ENCODE measurements at places on chromosomes 6 and 20.

DNA sequence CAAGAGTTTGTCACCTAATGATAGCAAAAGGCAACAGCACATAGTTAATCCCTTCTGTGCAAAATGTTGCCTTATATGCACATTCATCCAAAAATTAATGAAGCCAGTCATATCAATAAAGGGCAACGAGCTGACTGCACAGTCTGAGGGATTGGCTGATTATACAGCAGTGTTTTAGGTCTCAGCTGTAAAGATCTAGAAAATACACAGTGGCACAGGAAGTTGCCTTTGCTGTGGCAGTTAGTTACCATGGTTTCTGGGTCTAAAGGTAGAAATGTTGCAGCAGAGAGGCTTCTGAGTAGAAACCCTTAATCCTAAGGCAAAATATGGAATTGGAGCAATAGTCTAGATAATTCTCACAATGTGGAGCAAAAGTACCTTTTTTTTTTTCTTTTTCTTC is 89.7 kb downstream of the SMPDL3A start:
- no peak for DNase-seq

DNA sequence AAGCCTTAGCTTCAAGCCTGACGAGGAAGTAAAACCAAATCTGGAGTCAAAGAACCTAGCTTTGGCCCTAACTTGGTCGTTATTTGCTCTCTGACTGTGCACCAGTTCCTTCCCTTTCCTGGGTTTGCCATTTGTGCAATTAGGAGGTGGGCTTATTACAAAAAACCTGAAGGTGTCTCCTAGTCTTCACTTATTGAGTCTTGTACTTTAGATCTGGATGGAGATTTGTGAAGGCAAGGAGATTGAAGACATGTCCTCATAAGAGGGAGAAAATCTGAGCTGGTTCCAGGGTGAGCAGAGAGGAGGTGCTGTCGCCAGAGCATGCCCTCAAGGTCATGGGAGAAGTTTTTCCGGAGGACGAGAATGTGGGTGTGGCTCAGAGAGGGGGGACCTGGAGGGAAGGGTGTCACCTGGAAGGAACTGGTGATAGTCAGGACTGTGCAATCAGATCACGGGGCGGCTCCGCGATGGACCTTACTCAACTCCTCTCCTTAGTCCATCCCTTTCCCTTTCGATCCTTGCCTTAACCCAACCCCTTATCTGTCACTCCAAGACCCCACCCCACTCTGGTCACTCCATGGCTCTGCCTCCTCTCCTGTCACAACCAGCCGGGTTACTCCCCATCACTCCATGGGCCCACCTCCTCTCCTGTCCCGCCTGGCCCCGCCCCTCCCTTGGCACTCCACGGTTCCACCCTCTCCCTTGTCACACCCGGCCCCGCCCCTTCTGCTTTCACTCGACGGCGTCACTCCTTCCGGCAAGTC is 588 bp upstream of the ACSS2 start:
- DNase-seq = no peak

DNA sequence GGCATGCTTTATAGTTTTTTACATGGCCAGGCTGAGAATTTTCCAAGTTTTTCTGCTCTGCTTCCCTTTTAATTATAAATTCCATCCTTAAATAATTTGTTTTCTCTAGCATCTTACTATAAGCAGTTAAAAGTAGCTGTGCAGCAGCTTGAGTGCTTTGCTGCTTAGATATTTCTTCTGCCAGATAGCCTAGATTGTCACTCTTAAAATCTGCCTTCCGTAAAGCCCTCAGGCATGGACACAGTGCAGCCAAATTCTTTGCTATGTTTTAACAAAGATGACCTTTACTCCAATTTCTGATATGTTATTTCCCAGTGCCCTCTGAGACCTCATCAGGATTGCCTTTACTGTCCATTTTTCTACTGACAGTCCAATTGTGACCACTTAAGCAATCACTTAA is 92.6 kb upstream of the SGK1 start:
- no peak for DNase-seq

DNA sequence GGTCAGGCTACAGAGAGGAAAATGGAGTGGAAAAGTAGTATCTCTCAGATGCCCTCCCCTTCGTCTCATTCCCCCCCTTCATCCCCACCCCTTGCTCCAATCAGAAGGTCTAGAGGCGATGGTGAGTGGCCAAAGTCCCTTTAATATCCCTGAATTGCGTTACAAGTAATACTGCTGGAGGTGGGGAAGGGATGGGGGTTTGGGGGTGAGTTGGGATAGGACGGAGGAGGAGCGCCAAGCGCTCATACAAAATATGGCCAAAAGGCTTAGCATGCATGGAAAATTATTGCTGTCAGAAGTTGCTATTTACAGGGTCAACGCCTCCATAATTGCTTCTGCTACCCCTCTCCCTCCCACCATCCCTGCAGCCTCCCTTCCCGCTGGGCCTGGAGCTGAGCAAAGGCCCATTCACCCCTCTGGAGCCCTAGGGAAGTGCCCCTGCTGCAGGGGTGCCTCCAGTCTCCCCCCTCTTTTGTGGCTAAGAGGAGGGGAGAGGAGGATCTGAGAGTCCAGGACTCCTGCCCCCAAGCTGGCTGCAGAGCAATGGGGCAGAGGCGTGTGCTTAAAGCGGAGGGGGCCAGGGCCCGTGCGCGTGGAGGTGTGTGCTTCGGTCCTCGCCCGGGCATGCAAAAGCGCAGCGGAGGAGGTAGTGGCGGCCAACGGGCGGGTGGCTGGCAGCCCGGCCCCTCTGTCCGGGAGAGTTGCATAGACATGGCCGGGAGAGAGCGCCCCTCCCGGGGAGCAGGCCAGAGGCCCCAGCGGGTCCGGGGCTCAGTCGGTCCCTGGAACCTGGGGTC is 8.7 kb upstream of the SRXN1 start:
- DNase-seq = no peak

DNA sequence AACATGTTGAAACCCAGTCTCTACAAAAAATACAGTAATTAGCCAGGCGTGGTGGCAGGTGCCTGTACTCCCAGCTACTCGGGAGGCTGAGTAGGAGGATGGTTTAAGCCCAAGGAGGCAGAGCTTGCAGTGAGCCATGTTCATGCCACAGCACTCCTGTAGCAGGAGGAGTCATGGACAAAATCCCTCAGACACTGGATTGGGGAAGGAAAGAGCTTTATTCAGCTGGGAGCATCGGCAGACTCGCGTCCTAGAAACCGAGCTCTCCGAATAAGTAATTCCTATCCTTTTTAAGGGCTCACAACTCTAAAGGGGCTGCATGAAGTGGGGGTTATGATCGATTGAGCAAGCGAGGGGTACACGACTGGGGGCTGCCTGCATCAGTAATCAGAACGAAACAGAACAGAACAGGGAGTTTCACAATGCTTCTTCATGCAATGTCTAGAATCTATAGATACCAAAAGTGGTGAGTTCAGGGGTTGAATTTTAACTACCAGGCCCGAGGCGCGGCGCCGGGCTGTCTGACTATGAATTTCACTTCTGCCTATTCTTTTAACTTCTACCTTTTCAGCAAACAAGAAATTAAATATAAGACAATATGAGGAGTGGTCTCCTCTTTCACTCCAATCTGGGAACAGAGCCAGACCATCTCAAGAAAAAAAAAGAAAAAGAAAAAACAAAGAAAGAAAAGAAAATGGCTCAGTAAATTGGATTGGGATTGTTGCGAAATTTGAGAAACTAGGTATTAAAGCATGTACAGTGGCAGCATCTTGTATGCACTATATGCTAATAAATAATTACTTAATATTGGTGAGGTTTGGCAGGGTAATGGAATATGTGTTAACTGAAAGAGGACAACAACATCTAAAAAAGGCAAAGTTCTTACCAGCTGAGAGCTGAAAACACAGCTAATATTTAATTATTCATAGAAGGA is 23.6 kb downstream of the HMGN4 start:
- no peak for DNase-seq

GRCh38 chr20:63003546-63003945 is 3.2 kb downstream of the BHLHE23 start:
- DNase-seq = no peak

- DNase-seq = no peak
These were observed 48.1 kb upstream of the CTAGE9 start for GRCh38 chr6:131758920-131759319.

- DNase-seq = no peak
These were observed 290.2 kb downstream of the BTBD3 start for GRCh38 chr20:12207875-12208274.

DNA sequence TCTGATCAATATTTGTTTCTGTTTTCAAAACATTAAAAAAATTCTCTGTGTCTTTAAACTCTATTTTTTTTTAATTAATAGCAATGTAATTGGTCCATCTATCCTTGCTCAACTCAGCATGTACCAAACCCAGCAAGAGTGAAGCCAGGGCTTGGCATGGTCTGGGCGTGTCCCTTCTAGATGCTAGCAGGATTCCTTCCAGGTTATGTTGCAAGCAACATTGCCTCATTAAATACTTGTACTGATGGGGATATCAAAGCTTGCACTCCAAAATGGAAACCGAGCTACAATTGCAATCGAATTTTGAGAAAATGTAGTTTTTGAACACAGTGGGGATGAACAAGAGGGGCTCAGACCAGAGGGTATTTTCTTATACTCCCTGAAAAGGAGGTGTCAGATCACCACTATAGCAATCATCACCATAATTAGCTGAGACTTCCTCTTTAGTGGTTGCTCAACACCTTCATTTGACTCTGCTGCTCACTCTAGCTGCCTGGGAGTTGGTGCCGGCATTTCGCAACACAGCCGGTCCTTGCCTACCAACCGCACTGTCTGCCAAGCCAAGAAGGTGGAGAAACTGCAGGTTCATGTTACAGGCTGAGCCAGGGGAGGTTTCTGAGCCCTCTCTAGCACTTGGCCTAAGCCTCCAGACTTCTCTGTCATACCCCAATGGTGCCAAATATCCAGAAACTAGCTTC is 67.8 kb upstream of the RALGAPA2 start:
- DNase-seq = peak; percentile 2

GRCh38 chr6:135012349-135012748 is 42.3 kb downstream of the HBS1L start:
- DNase-seq = no peak

DNA sequence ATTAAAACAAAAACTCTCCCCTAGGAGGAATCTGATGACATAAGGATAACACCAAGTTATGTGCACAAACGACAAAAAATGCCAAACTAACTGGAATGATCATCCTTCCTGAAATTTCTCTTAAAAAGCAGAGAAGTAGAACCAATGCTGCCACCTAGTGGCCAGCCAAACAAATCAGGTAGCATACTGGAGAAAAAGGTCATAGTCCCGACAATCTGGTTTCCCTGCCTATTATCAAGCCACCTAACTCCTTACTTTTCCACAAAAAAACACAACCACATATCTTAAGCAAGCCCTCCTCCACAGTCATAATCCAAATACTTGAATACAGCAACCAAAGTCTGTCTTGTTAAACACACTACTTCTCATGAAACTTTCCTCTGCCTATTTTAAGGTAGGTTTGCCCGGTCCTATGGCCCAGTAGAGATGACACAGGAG is 5.3 kb downstream of the OARD1 start:
- DNase-seq = peak; percentile 43

DNA sequence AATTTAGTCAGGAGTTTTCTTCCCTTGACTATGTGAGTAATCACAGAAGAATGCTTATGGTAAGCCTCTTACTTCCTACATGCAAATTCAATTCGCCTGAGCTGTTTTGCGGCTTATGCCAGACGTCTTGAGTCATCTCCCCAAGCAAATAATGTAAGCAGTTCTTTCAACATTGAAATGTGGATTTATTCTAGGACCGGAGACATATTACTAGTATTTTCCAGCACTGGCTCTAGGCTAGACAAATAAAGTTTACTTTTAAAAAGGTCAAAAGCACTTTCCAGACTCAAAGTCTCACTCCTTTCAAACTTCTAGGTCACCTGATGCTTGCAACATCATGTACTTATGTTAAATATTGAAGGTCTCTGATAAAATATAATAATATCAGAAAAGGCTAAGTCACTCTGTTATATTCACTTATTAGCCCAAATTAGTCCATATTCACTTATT is 38.1 kb upstream of the NOX3 start:
- DNase-seq = no peak

- no peak for DNase-seq
These were observed 32.8 kb downstream of the ADNP start for GRCh38 chr20:50898475-50898874.

- no peak for DNase-seq
These were observed 399.3 kb downstream of the HAO1 start for GRCh38 chr20:7540923-7541322.

DNA sequence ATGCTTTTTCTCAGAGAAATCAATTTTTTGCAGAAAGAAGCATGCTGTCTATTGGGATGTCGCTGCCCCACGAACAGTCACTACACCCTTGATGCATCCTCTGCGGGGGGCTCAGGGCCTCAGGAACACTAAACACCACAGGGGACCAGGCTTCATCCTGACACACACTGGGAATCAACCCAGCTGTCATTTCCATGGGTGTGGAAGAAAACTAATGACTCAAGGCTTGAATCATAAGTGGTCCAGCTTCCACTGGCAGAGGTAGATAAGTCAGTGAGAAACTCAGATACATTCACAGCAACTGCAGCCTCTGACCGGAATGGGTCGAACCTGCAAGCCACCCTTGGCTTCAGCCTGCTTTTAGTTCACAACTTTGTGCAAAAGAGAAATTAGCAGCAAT is 81.3 kb upstream of the SPTLC3 start:
- DNase-seq = no peak

DNA sequence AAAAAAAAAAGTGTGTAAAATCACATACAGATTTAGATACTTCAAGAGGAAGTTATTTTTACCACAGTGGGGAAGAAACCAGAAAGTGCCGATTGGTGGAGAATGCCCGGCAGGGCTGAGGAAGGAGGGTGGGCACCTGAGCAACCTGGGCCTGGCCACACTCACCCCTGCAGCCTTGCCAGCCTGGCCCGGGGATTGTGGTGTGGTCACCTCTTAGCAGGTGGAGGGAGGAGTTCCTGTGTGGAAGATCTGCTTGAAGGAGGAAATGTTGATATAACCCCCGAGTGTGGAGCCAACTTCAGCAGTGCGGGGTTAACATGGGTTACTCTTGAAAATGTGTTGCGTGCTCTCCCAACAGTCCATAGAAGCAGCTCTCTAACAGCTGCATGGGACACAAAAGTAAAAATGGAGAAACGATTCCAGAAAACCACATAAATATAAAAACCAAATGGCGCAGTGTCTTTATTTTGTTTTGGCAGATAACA is 14.7 kb downstream of the UST start:
- peak; percentile 32 for DNase-seq

DNA sequence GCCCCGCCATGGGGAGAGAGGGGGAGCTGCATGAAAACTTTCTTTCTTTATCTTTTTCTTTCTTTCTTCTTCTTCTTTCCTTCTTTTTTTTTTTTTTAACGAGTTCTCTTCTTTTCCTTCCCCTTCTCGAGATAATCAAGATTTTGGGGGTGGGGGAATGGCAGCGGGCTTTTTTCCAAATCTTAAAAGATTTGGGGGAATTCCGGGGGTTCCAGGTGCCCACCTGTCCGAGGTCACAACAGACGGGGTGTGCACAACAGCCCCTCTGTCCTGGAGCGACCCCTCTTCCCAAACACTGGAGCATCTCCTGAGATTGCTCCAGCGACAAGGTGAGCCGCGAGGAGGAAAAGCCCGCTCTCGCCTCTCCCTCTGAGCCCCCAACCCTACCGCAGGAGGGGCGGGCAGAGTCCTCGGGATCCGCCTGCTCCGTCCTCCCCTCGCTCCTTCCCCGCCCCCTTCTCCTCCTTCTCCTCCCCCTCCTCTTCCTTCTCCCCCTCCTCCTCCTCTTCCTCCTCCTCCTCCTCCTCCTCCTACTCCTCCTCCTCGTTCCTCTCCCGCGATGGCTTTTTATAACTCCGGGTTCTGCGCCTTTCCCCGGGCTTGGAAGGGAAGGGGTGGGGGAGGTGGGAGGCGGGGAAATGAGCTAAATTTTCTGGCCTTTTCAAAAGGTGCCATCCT is 689 bp upstream of the KCNB1 start:
- no peak for DNase-seq

- DNase-seq = no peak
These were observed 142.8 kb upstream of the PTPRK start for GRCh38 chr6:128663238-128663637.

GRCh38 chr6:133609415-133610226 is 279.3 kb upstream of the TCF21 start:
- DNase-seq = no peak
